ENCODE measurements at places on chromosomes 3 and 15.

DNA sequence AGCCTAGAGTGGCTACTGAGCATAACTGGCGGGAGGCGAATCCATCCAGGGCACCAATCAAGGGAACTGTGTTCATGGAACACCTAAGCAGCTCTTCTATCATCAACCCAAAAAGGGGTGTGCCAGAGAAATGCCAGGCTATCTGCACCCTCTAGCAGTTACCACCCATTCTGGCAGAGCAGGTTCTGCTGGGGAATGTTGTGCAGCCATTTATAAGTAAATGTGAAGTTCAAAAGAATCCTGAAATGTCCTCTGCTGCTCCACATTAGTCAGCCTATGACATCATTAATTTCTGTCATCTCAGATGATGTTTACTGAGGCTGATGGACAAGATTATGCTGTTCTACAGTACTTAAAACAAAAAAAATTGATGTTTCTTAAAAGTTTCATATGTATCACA is 7.7 kb downstream of the SKIC8 start:
- no peak for DNase-seq

DNA sequence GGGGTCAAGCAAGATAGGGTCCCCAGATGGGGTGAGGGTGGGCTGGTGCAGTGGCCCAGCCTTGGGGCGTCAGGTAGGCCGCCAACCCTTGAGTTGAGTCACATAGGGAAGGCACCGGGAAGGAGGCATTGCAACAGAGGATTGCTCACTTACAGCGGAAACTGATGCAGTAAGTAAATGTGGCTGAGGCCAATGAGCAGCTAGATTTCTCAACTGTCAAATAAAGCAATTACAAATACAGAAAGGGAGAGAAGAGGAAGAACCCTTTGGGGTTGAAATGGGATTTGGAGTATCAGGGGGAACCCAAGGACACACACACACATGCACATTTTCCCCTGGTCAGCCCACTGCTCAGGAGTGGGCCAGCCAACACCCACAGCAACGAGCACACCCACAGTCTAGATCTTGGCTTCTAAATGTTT is 44.0 kb downstream of the CHSY1 start:
- peak; percentile 28 for DNase-seq

DNA sequence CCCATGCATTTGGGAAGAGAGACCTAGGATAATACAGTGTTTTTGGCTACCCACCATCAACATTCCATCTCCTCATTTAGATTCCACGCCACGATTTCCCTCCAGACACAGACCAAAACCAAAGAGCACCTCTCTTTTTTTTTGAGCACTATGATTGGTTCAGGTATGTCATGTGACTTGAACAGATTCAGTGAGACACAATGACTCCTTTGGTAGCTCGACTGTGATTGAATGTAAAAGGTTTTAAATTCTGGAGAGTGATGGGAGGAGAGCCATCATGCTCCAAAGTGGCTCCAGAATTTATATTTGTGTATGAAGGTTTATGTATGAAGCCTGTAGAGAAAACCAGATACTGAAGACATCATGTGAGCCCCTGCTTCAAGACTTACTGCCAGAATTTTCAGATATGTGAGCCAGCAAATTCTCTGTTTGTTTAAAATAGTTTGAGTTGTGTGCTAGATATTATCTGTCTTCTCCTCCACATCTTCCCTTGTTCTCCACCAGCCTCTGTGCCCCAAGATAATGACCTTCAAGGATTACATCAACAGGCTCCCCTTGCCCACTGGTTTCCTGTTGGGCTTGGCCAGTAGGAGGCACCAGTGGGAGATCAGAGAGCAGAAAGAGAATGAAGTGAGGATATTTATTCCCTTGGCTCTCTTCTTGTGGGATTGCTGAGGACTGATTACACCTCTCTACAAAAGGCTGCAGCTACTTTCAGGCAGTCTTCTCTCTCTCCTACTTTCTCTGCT is 12.5 kb downstream of the MYD88 start:
- no peak for DNase-seq

- DNase-seq = no peak
Observed at GRCh38 chr3:160831401-160831800, 75.4 kb downstream of the PPM1L start.

DNA sequence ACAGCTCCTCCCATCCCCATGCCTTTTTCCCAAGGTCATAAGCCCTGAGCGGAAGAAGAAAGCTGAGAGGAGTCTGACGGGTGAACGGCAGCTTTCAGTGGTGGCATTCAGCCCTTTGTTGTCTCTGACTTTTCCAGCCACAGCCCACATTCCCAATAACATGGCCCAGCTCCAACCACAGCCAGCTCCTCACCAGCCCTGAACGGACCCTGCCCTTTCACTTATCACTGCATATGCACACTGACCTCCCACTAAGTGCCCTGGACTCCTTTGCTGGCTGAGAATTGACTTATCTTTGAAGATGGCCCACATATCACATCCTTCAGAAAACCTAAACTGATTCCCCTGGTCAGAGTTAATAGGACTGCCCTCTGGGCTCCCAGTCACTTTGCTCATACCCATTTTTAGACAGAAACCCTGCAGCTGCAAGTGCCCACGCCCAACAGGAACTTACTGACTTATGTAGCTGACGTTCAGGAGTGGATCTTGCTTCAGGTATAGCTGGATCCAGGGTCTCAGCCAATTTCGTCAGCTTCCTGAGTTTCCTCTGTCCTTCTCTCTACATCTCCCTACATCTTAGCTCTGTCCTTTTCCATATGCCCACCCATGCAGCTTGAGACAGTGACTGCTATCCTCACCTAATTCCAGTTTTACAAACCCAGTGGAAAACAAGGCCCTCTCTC is 348.5 kb upstream of the PROK2 start:
- DNase-seq = no peak

- DNase-seq = no peak
Observed at GRCh38 chr3:190125436-190126068, 4.9 kb upstream of the P3H2 start.

GRCh38 chr15:96494505-96494904 is 164.0 kb downstream of the NR2F2 start:
- no peak for DNase-seq

- no peak for DNase-seq
Observed at GRCh38 chr3:2993736-2994135, 116.4 kb downstream of the IL5RA start.

GRCh38 chr3:110234831-110235230 is 836.8 kb upstream of the NECTIN3 start:
- no peak for DNase-seq

- DNase-seq = no peak
Observed at GRCh38 chr3:81354119-81354518, 407.3 kb downstream of the GBE1 start.

- no peak for DNase-seq
Observed at GRCh38 chr3:51503007-51503406, 3.2 kb upstream of the DCAF1 start.

GRCh38 chr3:30693470-30694120 is 87.2 kb downstream of the TGFBR2 start:
- DNase-seq = peak; percentile 71

DNA sequence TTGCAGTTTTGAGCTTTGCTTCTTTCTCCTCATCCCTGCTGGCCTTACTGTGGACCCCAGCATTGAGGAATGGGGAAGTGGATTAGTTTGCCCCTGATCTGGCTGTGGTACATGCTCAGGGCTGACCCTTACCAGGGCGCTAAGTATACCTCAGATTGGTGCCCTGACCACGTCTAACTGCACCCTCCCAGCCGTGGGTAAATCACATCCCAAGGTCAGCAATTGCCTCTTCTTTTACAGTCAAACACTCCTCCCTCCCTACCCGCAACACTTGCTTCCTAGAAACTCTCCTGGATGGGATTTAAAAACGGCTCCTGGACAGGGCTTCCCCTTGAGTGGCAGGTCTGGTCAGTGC is 437.9 kb downstream of the NR2F2 start:
- no peak for DNase-seq

GRCh38 chr15:101276501-101277037 is 716 bp downstream of the SELENOS start:
- peak; percentile 50 for DNase-seq

DNA sequence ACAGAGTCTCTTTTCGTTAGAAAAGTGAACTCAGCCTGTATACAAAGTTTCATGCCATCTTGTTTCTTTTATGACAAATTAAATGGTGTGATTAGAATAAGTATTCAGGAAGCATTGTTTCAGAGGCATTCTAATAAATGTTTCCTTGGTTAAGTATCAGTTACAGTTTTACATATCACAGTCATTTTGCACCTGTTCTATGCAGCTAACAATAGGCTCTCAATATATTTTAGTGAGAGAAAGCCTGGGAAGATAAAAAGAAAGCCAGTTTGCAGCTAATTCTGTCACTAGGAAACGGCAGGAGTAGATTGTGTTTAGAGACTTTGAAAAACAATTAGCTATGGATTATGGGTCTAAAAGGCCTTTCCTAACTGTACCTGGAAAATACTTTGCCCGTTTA is 252.8 kb downstream of the ZIC1 start:
- no peak for DNase-seq

GRCh38 chr3:190877925-190878324 is 15.4 kb upstream of the GMNC start:
- peak; percentile 44 for DNase-seq

- DNase-seq = no peak
Observed at GRCh38 chr15:63299943-63300575, 22.7 kb downstream of the APH1B start.

DNA sequence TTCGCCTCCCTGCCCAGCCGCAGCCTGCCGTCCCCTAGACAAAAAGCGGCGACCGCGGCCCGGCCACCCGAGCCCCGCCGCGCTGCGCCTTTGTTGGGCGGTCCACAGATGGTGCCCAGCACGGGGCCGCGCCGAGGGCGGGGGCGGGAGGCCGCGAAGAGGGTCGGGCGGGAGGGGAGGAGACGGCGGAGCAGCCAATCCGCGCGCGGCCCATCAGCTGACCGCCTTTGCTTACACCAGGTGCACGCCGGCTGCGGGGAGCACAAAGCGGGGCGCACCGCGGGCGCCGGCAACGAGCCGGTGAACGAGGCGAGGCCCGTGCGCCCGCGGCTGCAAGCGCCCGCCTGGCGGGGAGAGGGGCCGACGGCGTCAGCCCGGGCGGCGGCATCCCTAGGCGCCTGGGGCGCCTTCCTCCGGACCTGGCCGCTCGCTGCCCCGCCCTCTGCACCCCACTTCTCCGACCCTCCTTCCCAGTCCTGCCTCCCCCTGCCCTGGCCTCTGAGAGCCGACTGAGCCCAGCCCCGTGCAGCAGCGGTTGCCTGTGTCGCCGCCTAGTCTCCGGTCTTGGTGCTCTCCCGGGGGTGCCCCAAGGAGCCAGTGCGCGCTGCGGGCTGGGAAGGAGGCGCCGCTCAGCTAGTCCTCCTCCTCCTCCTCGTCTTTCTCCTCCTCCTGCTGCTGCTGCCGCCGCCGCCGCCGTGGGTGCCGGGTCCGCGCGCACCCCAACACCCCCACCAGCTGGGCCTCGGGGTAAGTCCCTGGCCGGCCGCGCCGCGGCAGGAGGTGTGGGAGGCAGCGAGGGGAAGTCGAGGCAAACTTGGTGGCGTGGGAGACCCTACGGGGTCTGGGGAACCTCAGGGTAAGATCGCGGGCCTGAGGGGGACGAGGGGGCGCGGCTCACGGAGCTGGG is at the start of gene LRRN1:
Gene LRRN1, plus strand, starts transcription at position 259 of the 907 bp plus-strand sequence. CDS start 45,211 bp downstream, outside the sequence.
- peak; percentile 39 for DNase-seq

DNA sequence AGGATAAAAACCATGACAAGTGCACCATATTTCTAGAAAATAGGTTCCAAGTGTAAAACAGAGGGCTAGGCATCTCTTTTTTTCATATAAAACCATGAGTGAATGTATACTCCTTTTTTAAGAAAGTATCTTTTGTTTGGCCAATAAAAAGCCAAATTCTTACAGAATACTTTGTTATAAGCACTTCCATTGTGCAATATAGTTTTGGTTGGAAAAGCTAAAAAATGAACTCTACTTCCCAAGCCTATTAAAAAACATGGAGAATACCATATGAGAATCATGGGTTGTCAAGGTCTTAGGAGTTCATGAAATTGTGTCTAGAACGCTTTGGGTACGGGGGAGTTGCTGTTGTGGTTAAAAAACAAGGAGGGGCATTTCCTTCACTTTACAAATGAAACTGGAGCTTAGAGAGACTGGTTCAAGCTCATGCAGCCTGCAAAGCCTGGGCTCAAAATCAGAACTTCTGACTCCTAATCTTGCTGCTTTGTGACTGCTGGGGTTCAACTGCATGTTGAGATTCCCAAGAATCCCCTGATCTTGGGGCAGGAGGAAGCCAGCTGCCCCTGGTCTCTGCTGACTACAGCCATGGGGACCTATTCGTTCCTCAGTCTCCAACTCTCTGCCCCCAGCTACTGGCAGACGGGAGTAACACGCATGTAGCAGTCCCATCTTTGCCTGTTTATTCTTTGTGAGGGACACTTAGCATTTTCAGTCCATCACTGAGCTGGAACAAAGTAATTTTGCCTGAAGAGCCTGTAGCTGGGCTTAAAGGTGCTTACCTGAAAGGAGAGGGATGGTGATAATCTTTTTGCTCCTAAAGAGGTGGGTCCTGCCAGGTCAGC is 229.1 kb downstream of the CHST2 start:
- DNase-seq = peak; percentile 3

GRCh38 chr3:31776016-31776415 is 205.0 kb downstream of the OSBPL10 start:
- DNase-seq = no peak

- peak; percentile 53 for DNase-seq
Observed at GRCh38 chr15:29268706-29269484, 727 bp downstream of the NSMCE3 start.

DNA sequence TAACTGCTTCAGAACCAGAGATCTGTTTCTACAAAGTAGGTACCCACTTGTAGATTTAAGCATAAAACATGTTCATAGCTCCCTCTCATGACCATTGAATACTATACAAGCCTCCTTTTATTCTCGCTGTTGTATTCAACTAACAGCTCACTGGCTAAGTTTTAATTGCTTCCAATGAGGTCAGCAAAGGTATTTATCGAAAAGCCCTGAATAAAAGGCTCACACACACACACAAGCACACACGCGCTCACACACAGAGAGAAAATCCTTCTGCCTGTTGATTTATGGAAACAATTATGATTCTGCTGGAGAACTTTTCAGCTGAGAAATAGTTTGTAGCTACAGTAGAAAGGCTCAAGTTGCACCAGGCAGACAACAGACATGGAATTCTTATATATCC is at the start of gene FGF7:
Gene FGF7, plus strand, starts transcription at position 222 of the 400 bp plus-strand sequence. CDS start 1,056 bp downstream, outside the sequence.
- no peak for DNase-seq

GRCh38 chr3:177646749-177647148 is 449.5 kb upstream of the TBL1XR1 start:
- peak; percentile 39 for DNase-seq

- DNase-seq = no peak
Observed at GRCh38 chr3:1272546-1273265, 179.9 kb downstream of the CNTN6 start.

- DNase-seq = no peak
Observed at GRCh38 chr3:147960786-147961185, 551.6 kb downstream of the ZIC1 start.

GRCh38 chr3:61929617-61930016 is 368.2 kb downstream of the PTPRG start:
- no peak for DNase-seq

DNA sequence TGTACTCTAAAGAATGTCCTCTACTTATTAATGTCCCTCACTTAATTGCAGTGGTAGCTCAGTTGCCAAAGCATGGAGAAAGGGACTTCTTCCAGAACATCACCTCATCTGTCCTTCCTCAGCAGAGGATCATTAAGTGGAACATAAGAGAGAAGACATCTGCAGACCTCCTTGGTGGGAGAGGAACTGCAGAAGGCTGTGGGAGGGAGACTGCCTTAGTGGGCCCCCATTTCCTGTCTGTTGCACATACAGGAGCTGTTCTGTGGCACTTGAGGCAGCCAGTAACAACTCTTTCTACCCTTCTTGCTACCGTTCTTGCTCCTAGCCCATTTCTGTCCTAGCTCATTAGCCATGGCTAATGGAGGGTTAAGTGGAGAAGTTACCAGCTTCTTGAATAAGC is 33.6 kb downstream of the HPS3 start:
- DNase-seq = no peak
